CD14-positive monocyte (primary cell): ENCODE measurements at places on chromosomes 11 and 22. TPM values are rescaled to one million over a fixed set of nuclear protein-coding genes. Genes with fewer than 3 reads are reported as not detected.

Gene TSPAN32
- 136 and 153 TPM in 2 replicates for polyA plus RNA-seq

Gene C11orf16
- not detected in 2 replicates for polyA plus RNA-seq

DNA sequence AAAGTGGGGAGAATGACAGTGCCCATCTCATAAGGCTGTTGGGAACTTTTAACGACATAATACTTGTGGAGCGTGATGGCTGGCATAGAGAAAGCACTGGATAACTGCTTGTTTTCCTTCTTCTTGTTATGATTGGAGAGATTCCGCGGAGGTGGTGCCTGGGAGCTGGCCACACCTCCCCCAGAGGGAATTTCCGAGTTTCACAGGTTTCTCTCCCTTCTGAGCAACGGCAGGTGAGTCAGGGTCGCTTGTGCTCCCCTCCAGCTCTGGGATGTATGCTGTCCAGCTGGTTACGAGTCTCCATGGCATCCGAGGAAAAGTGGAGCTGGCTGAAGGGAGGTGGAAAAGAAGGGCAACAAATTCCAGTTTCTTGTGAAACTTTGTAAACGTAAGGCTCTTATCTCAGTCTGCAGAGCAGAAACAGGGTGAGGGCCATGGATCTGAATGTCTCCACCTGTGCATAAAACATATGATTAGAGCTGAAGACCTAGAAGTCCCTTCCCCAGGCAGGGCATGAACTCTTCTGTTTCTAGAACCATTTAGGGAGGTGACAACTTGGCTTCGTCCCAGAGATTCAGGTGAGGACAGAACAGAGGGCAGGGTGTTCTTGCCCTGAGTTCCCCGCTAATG, 10.0 kb upstream of the PLET1 start:
- DNase-seq: no peak

DNA sequence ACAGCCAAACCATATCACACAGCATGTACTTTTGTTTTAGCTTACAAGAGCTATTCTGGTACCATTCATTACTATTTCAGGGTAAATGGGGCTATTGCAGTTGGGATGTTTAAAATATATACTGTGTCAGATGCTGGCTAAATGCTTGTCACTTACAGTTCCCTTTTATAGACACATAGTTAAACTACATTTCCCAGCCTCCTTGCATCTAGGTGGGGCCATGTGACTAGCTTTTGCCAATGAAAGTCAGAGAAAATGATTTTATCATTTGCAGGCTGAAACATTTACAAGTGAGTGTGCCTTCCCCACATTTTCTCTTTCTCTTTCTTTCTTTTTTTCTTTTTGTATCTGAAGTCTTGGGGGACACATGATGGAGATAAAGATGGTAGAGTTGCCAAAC, 7.8 kb upstream of the IFTAP start:
- DNase-seq: peak; percentile 11

DNA sequence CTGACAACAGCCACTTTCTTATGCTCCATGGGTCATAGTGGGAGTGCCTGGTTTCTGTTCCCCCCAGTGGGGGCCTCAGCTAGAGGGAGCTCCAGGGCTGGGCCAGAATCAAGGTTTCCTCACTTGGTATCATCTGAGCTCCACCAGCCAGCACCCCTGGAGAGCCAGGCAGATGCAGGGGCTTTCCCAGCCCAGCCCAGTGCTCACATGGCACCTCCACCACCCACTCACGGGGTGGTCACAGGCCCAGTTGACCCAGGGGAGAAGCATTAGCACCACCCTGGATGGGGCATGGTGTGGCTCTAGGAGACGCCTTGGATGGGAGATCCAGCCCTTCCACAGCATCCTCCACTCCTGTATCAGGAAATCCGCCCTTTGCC, 24.1 kb upstream of the WNT7B start:
- no peak for DNase-seq
